ENCODE measurements at places on chromosomes 6 and 20.

DNA sequence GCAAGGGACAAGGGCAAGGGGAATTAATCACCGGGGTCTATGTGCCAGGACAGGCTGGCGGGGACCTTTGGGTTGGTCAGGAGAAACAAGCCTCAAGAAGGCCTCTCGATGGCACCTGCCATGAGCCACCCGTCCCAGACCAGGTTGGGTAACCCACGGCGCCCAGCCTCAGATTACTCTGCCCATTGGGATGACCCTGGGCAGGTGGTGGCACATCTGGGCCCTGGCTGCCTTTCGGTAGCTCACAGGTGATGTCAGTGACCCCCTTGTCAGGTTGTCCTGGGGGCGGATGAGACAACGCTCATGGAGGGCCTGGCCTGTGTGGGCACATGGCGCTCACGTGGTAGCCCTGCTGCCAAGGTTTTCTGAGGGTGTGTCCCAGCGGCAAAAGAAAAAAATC lies 152.2 kb downstream of the SYCP2 start:
- no peak for DNase-seq

- DNase-seq: no peak
Measured at GRCh38 chr6:108437821-108438220, 122.9 kb upstream of the FOXO3 start.

DNA sequence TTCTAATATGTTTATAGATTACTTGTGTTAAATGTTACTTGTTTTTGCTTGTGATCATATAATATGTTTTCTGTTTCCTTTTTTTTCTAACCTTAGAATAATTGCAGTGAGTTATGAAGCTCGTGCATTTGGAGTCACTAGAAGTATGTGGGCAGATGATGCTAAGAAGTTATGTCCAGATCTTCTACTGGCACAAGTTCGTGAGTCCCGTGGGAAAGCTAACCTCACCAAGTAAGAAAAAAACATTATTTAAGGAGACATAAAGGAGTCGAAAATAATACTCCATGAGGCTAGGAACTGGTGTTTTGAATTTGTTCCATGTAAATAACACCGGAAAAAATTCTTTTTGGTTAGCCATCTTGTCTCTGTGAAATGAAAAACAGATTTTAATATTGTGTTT lies 6.9 kb downstream of the POLH start:
- no peak for DNase-seq

- DNase-seq: no peak
Measured at GRCh38 chr6:50961611-50962010, 142.9 kb downstream of the TFAP2B start.

DNA sequence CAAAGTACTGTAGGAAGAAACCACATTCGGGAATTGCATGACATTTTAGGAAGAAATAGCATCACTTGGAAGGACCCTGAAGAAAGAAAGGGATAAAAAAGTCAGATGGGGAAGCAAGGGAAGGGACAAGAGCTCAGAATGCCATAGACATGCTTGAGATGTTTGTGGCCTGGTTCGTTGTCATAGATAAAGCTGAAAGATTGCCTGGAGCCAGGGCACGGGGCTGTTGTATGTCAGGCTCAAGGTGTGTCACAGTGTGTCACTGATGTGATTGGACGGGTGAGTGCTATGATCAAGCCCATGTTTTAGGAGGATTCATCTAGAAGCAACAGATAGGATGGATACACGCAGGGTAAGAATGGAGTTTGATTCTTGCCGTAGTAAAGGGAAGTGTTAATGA lies 216.2 kb upstream of the SOX4 start:
- no peak for DNase-seq

DNA sequence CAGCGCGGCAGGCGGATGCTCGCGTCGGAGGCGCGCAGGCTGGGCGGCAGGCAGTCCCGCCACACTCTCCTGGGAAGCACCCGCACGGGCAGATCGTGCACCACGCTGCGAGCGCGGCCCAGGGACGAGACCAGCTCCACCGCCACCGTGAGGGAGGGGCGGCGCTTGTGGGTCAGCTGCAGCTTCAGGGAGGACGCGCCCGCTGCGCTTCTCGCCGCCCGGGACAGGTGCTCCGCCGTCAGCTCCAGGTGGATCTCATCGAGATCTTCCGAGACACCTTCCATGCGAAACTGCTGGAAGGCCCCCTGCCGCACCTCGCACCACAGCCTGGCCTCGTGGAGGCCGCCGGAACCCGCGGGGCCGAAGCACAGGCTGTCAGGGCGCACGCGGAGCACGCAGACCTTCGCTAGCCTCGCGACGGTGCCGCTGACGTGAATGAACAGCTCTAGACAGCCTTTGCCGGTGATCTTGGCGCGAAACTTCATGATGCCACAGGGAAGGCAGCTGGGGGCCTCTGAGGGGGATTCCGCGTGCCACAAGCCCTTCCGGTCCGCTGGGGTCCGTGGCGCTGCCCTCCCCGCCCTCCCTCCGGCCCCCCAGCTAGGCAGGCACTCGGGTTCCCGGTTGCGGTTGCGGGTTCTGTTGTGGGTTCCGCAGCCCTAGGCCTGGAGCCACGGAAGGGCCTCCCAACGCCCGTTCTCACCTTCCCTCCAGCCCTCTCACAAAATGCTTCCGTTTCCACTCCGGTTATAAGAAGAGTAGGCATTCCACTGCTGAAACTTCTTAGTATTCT lies at the start of gene HUS1B:
HUS1B (minus strand) TSS at position 641 of the 793 bp plus-strand sequence; CDS start at position 485, 156 bp downstream.
- no peak for DNase-seq

GRCh38 chr6:96499781-96500180 lies 21.8 kb upstream of the UFL1 start:
- DNase-seq: no peak

DNA sequence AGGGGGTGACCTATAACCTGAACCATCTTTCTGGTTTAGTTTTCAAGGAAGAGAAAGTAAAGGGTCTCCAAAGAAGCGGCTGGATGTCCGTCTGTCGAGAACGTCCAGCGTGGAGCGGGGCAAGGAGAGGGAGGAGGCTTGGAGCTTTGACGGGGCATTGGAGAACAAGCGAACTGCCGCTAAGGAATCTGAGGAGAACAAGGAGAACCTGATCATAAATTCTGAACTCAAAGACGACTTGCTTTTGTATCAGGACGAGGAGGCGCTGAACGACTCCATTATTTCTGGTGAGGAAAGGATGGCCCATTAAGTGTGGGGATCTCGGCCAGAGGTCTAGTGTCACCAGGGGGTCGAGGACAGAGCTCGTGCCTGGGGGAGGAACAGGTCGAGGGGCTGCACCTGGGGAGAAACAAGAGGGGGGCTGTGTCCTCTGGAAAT lies 159.2 kb downstream of the SYCP2 start:
- no peak for DNase-seq

DNA sequence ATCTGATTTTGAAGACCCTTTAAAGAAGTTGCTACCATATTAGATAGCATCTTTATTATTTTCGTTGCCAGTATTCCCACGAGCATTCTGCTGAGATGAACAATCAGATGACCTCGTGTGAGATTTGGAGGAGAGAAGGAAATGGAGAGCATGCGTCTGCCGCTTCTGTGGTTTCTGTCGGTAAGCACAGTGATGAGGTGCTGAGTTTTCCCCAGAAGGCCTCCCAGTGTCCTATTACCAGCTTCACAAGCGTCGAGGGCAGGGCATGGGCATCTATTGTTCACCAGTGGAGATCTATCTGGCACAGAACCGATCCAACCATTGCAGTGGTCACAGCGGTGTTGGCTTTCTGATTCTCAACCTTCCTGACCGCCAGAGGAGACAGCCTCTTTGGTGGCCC lies 29.4 kb downstream of the TRAF3IP2 start:
- DNase-seq: no peak

DNA sequence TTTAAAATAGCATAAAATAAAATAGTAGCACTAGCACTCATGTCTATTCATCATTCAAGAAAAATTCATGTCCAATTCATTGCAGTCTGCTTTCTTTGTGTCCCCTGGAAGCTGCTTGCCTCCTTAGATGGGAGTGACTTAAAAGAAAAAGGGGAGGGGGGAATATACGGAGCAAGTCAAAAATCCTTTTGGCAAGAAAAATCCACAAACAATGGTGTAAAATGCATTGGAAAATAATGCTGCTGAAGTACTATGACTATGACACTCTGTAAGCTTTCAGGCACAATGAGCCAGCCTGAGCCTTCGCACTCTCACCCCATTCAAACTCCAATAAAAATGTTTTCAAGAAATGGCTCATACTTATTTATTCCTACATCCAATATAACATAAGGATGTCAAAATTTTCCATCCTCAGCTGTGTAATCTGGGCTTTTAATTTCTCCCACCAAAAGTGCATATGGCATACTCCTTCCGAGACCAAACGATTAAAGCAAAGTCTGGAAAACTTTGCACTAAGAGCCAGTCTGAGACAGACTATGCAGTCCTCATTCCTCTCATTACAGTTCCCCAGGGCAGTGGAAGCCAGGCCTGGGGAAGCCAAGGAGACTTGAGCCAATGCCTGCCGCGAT lies 790 bp downstream of the NEDD9 start:
- DNase-seq: no peak

DNA sequence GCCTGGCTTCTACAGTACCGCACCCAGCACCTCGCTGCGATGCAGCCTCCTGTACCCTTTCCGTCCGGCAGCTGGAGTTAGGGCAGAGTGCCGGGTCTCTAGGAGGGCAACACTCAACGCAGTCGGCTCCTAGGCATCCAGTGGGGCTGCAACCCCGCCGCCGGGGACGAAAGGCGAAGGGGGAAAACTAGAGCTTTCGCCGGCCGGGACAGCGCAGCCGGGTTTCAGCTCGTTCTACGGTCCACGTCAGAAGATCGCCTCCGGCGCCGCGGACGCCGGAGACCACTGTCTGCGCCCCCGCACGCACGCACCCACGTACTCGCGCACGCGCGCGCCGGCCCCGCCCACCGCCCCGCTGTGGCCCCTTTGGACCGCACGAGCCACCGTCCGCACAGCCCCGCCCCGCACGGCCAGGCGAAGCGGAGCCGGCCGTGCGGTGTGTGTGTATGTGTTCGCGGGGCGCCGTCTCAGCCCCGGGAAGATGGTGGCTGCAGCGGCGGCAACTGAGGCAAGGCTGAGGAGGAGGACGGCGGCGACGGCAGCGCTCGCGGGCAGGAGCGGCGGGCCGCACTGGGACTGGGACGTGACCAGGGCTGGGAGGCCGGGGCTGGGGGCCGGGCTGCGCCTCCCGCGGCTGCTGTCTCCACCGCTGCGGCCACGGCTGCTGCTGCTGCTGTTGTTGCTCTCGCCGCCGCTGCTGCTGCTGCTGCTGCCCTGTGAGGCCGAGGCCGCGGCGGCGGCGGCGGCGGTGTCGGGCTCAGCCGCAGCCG lies at the start of gene ATRN:
ATRN (plus strand) TSS at position 392 of the 770 bp plus-strand sequence; CDS start at position 482, 90 bp downstream.
- DNase-seq: peak; percentile 71

GRCh38 chr20:48921883-48922820 lies 641 bp downstream of the ARFGEF2 start:
- no peak for DNase-seq

GRCh38 chr6:111113336-111114086 lies 26.2 kb downstream of the SLC16A10 start:
- DNase-seq: no peak

DNA sequence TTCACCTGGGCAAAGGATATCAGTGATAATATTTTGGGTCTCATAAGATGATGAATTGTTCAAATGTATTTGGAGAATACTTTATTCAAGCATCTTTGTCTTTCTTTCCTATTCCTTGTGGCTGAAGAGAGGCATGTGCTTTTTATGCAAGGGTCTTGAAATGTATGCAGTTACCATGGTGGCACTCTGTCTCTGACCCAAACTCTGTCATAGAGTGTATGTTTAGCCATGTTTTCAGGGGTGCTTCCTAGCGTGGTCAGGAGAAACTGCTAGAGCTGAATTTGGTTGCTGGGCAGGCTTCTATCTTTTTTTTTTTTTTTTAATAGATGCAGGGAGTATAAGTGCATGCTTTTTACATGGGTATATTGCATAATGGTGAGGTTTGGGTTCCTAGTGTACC lies 15.4 kb downstream of the UST start:
- no peak for DNase-seq

- DNase-seq: no peak
Measured at GRCh38 chr6:56958481-56958880, 3.6 kb downstream of the BEND6 start.

DNA sequence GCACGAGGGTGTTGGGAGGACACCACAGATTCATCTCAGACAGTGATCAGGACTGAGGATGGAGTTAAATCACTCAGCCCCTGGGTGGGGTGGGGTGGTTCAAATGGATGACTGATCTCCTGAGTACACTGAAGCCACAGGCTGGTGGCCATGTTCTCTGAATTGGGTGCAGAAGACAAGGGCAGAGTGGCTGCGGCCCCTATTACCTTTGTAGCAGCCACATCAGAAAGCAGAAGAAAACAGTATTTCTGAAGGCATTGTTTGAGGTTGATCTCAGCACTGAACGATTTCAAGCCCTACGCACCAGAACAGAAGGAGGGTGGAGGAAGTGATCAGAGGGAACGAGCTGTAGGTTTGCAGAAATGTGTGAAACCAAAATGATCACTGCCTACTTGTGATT lies 71.6 kb downstream of the SH3BGRL2 start:
- DNase-seq: no peak

DNA sequence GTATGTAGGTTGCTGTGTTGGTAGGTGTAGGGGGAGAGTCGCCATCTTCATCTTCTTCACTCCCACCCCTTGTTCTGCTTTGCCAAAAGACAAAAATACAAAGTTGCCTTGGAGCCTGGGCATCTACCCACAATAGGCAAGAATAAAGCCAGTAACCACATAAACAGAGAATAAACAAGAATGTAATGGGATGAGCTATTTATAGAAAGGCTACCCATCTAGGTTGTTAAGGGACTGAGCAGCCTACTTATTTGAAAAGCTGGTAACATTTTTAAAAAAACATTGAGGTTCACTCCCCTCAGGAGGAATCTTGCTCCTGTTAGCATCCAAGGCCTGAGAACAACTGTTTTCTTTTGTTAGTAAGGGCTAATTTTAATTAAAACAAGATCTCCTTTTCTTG lies 301.4 kb upstream of the STXBP5 start:
- no peak for DNase-seq

- no peak for DNase-seq
Measured at GRCh38 chr20:32153771-32154170, 44.3 kb downstream of the TM9SF4 start.

DNA sequence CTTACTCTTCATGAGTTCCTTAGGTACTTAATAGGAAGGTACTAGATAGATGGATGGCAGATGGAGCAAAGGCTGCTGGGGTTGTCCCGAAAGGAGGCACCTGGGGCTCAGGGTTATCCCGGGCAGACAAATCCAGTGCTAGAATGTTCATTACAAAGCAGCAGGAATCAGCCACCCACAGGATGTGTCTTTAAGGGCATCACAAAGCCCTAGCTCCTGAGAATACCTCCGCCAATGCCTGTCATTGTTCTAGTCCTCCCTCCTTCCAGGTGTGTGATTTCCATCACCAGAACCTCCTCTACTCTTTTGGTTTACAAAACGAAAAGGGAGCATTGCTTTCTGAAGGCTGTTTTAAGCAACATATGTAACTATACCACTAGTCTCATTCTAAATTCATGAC lies 138.1 kb downstream of the KIF6 start:
- no peak for DNase-seq

- no peak for DNase-seq
Measured at GRCh38 chr6:167730441-167730840, 96.3 kb upstream of the AFDN start.

- no peak for DNase-seq
Measured at GRCh38 chr20:54110041-54110440, 39.6 kb upstream of the BCAS1 start.
